Hepatocyte (in vitro differentiated cells): ENCODE measurements at places on chromosomes 3 and 15. TPM values are rescaled to one million over a fixed set of nuclear protein-coding genes. Genes with fewer than 3 reads are reported as not detected.

ATRIP gene
- polyA plus RNA-seq = 4.3 and 6.7 TPM in 2 replicates

GRM7 gene
- 0.95 and 1.7 TPM in 2 replicates for polyA plus RNA-seq

SUSD5 gene
- 1.00 and 2.4 TPM in 2 replicates for polyA plus RNA-seq

CPNE9 gene
- not detected in 2 replicates for polyA plus RNA-seq

DNA sequence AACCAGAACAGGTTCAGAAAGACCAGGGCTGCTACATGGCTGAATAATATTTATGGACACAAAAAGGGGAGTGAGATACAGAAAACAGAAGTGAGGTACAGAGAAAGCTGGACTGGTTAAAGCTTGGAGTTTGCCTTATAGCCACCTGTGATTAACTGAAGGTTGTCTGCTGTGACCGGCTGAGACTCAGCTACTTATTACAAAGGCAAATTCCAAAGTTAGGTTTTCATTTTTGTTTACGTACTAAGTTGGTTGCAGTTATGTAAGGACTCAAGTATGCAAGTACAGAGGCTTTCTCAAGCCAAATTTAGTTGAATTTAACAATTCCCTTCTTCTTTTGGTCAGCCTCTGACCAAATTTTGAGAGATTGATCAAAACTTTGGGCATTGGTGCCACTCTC is 264.6 kb downstream of the THSD4 start:
- H3K36me3 ChIP-seq = no peaks in the 10 kb centered on the region
- no peak overlapping the region for H3K4me3 ChIP-seq
- peaks cover 4% of the 10 kb centered on the region for H3K4me1 ChIP-seq
- no peaks in the 10 kb centered on the region for H3K27me3 ChIP-seq

GOLGA6D gene
- polyA plus RNA-seq = not detected in 2 replicates

CHRNB4 gene
- 0.48 TPM in 1 of 2 replicates, not detected in the other for polyA plus RNA-seq

GRCh38 chr3:14586611-14587010 is 46.5 kb upstream of the GRIP2 start:
- DNase-seq = no peak
- no peak overlapping the region for H3K4me3 ChIP-seq
- H3K36me3 ChIP-seq = no peaks in the 10 kb centered on the region
- peaks cover 9% of the 10 kb centered on the region for H3K27me3 ChIP-seq
- no peaks in the 10 kb centered on the region for H3K4me1 ChIP-seq

- no peaks in the 10 kb centered on the region for H3K27me3 ChIP-seq
- H3K36me3 ChIP-seq = no peaks in the 10 kb centered on the region
- no peak overlapping the region for H3K27ac ChIP-seq
- H3K4me3 ChIP-seq = no peak overlapping the region
These were observed 84.3 kb upstream of the ZNF385D start for GRCh38 chr3:21835264-21835663.

DNA sequence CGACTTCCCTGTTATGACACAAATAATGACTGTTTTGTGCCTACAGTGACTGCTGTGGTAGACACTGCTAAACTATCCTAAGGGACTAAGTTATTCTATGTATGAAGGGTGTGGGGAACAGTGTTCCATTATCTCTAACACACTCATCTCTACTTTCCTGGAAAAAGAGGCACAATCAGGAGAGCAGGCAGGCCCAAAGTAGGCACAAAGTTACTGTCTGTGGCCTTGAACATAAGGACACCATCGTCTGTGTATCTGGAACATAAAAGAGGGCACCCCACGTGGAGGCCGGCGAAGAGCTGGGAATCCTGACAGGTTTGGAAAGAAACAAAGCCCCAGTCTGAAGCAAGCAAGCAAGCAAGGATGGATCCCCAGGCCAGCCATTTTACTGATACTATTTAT is 1.5 kb downstream of the ABCC5 start:
- no peaks in the 10 kb centered on the region for H3K36me3 ChIP-seq
- no peak overlapping the region for H3K4me3 ChIP-seq
- peaks cover 23% of the 10 kb centered on the region for H3K4me1 ChIP-seq
- H3K27ac ChIP-seq = peak overlapping the region; percentile 16
- H3K27me3 ChIP-seq = no peaks in the 10 kb centered on the region

DNA sequence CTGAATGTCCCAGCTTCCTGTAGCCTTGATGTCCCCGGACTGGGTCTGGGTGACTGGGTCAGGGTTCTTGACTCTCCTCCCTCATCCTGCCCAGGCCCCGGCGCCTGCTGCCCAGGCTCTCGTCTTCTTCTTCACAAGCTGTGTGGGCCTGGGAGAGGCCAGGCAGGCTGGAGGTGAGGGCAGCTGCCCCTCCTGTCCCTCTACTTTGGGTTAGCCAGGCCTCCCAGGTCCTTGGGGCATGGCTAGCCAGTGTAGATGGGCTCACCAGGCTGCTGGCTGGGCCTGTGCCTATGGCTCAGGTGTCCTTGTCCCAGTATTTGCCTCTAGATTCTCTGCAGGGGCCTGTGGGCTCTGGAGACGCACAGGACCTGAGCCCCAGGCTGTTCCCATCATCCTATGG is 31.8 kb downstream of the TKT start:
- H3K27me3 ChIP-seq = no peaks in the 10 kb centered on the region
- H3K27ac ChIP-seq = no peak overlapping the region
- no peak overlapping the region for H3K4me3 ChIP-seq
- DNase-seq = no peak
- H3K4me1 ChIP-seq = no peaks in the 10 kb centered on the region

GRCh38 chr3:51959651-51960050 is 4.5 kb downstream of the GPR62 start:
- no peaks in the 10 kb centered on the region for H3K36me3 ChIP-seq
- H3K27me3 ChIP-seq = peaks cover 10% of the 10 kb centered on the region
- H3K27ac ChIP-seq = no peak overlapping the region
- no peak for DNase-seq
- H3K4me3 ChIP-seq = no peak overlapping the region

REC114 gene
- 0.24 TPM in 1 of 2 replicates, not detected in the other for polyA plus RNA-seq

C3orf22 gene
- 0.19 TPM in 1 of 2 replicates, not detected in the other for polyA plus RNA-seq

DNA sequence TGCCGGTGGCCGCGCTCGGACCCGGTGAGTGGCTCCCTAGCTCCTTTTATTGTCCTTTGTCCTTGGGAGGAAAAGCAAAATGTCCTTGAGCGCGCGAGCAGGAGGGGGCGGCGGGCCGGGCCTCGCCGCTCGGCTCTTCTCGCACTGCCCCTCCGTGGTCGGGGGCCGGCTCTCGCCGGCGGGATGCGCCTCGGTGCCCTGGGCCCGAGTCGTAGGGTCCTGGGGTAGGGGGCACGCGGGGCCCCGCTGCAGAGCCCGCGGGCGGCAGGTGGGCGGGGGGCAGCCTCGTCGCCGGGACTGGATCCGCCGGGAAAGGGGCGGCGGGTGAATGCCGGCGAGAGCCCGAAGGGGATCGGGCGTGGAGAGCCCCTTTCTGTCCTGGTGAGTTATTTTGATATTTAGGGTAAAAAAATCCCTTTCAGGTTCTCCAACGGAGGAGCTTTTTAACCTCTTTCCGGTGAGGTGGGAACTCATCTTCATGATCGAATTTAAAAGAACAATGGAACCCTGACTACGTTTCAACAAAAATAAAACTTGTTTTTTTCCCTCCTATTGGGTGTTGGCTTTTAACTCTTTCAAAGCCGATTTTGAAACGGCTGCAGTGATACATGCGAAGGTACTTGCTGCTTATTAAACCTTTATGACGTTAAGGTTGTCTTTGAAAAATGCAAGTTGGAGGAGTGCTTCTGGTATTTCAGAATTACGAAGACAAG is 16.8 kb upstream of the CHD2 start:
- no peaks in the 10 kb centered on the region for H3K36me3 ChIP-seq
- H3K27ac ChIP-seq = peak overlapping the region; percentile 99
- peaks cover 33% of the 10 kb centered on the region for H3K4me1 ChIP-seq

EAF2 gene
- 6.0 and 9.7 TPM in 2 replicates for polyA plus RNA-seq

PLSCR2 gene
- polyA plus RNA-seq = 0.18 TPM in 1 of 2 replicates, not detected in the other

CYP1A2 gene
- polyA plus RNA-seq = 0.17 TPM in 1 of 2 replicates, not detected in the other

DNA sequence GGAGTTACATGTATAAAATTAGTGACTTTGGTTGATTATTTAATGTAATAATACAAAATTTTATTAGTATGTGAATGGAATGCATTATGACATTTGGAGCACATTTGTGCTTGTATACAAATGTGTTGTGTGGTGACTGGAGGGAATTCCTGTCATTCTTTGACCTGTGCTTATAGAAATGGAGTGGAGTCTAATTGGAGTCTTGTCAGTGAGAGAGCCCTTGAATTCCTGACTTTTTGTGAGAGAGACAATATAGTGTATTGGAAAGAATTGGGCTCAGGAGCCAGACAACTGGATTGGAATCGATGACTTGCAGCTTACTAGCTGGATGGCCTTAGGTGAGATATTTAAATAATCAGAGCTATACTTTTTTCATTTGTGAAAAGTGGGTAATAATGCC is 9.4 kb downstream of the TCF12 start:
- no peak overlapping the region for H3K27ac ChIP-seq
- no peak overlapping the region for H3K4me3 ChIP-seq
- peaks cover 32% of the 10 kb centered on the region for H3K4me1 ChIP-seq
- H3K36me3 ChIP-seq = no peaks in the 10 kb centered on the region
- DNase-seq = no peak

DNA sequence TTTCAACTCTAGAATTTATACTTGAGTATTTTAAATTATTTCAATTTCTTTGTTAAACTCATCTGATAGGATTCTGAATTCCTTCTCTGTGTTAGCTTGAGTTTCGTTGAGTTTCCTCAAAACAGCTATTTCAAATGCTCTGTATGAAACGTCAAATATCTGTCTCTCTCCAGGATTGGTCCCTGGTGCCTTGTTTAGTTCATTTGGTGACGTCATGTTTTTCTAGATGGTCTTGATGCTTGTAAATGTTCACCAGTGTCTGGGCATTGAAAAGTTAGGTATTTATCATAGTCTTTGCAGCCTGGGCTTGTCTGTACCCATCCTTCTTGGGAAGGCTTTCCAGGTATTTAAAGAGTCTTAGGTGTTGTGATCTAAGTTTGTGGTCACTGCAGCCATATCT is 151.1 kb downstream of the KCNAB1 start:
- no peak overlapping the region for H3K27ac ChIP-seq
- no peaks in the 10 kb centered on the region for H3K27me3 ChIP-seq
- no peaks in the 10 kb centered on the region for H3K4me1 ChIP-seq
- no peak for DNase-seq

KCNAB1 gene
- 0.67 and 1.4 TPM in 2 replicates for polyA plus RNA-seq

- no peaks in the 10 kb centered on the region for H3K27me3 ChIP-seq
- no peaks in the 10 kb centered on the region for H3K36me3 ChIP-seq
- DNase-seq = no peak
- no peak overlapping the region for H3K4me3 ChIP-seq
These were observed 13.0 kb downstream of the GUCA1C start for GRCh38 chr3:108940568-108941263.

DNA sequence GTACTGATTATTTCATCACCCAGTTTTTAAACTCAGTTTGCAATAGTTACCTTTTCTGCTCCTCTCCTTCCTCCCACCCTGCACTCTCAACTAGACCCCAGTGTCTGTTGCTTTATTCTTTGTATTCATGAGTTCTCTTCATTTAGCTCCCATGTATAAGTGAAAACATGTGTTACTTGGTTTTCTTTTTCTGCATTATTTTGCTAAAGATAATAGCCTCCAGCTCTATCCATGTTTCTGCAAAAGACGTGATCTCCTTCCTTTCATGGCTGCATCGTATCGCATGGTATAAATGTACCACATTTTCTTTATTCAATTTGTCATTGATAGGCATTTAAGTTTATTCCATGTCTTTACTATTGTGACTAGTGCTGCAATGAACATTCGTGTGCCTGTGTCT is 79.0 kb downstream of the NAALADL2 start:
- DNase-seq = no peak
- no peak overlapping the region for H3K27ac ChIP-seq
- no peaks in the 10 kb centered on the region for H3K36me3 ChIP-seq
- H3K4me3 ChIP-seq = no peak overlapping the region
- H3K27me3 ChIP-seq = no peaks in the 10 kb centered on the region

UCN2 gene
- 1.1 and 1.5 TPM in 2 replicates for polyA plus RNA-seq

OIP5 gene
- polyA plus RNA-seq = 3.3 and 3.6 TPM in 2 replicates

GRCh38 chr15:49506341-49506740 is 83.3 kb downstream of the FGF7 start:
- no peak for DNase-seq
- no peaks in the 10 kb centered on the region for H3K4me1 ChIP-seq
- no peaks in the 10 kb centered on the region for H3K36me3 ChIP-seq
- no peaks in the 10 kb centered on the region for H3K27me3 ChIP-seq

DNA sequence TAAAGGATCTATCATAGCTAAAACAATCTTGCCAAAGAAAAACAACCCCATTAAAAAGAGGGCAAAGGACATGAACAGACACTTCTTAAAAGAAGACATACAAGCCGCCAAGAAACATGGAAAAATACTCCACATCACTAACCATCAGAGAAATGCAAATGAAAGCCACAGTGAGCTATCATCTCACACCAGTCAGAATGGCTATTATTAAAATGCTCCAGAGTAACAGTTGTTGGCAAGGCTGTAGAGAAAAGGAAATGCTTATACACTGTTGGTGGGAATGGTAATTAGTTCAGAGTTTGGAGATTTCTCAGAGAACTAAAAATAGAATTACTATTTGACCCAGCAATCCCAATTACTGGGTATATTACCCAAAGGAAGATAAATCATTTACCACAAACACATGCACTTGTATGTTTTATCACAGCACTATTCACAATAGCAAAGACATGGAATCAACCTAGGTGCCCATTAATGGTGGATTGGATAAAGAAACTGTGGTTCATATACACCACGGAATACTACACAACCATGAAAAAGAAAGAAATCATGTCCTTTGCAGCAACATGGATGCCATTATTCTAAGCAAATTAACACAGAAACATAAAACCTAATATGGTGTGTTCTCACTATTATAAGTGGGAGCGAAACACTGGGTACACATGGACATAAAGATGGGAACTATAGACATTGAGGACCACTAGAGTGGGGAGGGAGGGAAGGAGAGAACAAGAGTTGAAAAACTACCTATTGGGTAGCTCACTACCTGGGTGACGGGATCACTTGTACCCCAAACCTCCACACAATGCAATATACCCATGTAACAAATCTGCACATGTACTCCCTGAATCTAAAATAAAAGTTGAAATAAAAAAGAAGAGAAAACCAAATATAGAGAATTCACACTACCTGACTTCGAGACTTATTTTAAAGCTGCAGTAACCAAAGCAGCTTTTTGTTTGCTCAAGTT is 32.6 kb downstream of the ITGA11 start:
- H3K27ac ChIP-seq = peak overlapping the region; percentile 29
- no peaks in the 10 kb centered on the region for H3K27me3 ChIP-seq
- DNase-seq = no peak
- H3K4me1 ChIP-seq = no peaks in the 10 kb centered on the region
- H3K36me3 ChIP-seq = no peaks in the 10 kb centered on the region
- no peak overlapping the region for H3K4me3 ChIP-seq

PCOLCE2 gene
- polyA plus RNA-seq = 5.5 and 9.2 TPM in 2 replicates

- no peak overlapping the region for H3K4me3 ChIP-seq
- peak overlapping the region; percentile 86 for H3K27ac ChIP-seq
- peaks cover 4% of the 10 kb centered on the region for H3K36me3 ChIP-seq
- no peaks in the 10 kb centered on the region for H3K27me3 ChIP-seq
These were observed 5.2 kb downstream of the POLR2H start for GRCh38 chr3:184366619-184367289.

DNA sequence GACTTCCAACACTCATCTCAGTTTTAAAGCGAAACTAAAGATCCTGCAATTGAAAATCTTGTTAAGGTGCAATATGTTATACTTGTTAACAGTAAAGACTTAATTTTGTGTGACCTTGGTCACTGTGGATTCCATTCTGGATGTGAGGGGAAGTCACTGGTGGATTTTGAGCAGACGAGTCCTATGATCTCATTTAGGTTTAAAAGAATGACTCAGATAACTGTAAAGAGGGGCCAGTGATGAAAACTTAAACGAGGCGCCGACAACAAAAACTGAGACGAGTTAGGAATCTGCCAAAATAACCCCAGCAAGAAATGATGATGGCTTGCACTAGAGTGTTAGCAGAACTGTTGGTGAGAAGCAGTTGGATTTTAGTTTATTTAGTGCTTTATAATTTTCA is 56.5 kb downstream of the LRRC28 start:
- H3K4me1 ChIP-seq = peaks cover 21% of the 10 kb centered on the region
- H3K4me3 ChIP-seq = no peak overlapping the region
- peak overlapping the region; percentile 58 for H3K27ac ChIP-seq
- H3K36me3 ChIP-seq = no peaks in the 10 kb centered on the region

MESP2 gene
- polyA plus RNA-seq = not detected in 2 replicates

STARD5 gene
- polyA plus RNA-seq = 10.6 and 13.7 TPM in 2 replicates
